Hematopoietic multipotent progenitor cell (in vitro differentiated cells): ENCODE measurements at places on chromosomes 2 and 18.

- no peak for DNase-seq
These were observed 140.7 kb upstream of the ALKAL2 start for GRCh38 chr2:428591-428990.

DNA sequence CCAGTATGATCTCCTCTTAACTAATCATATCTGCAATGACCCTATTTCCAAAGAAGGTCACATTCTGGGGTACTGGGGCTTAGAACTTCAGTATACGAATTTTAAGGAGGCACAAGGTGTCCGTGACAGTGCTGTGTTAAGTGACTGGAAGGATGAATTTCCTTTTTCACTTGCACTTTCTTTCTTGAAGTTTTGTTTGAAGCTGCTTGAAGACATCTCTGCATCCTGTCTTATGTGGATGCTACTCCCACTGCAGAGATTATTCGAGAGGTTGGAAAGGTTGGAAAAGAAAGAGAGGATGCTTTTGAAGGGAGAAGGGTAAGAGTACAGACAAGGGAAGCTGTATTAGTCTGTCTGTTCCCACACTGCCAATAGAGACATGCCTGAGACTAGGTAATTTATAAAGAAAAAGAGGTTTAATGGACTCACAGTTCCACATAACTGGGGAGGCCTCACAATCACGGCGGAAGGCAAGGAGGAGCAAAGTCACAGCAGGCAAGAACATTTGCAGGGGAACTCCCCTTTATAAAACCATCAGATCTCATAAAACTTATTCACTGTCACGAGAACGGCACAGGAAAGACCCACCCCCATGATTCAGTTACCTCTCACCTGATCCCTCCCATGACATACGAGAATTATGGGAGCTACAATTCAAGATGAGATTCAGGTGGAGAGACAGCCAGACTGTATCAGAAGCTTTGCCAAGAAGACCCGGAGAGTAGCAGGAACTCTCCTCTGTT is 3.6 kb upstream of the RNF144A start:
- no peak for DNase-seq

GRCh38 chr2:179297927-179298326 is 33.3 kb upstream of the SESTD1 start:
- DNase-seq, result no peak

DNA sequence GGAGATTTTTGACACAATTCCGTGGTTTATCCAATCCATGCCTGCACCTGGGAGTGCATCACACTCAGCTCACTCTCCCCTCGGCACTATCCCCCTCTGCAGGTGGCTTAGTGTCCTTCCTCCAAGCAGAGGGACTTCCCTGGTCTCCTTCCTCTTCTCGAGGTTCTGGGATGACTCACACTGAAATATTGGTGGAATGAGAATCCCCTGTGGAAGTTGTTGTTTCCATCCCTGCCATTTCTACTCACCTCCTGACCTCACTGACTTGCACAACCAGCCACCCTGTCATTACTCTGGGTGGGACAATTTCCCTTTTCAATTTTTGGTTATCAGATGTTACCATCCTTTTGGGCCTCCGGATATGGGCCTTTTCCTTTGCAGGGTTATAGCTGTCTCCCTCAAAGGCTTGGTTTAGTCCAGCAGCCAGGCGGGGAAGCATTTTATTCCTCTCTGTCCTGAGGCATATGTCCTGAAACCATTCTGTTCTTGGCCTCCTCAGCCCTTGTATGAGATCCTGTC is 59.9 kb downstream of the PTPRM start:
- no peak for DNase-seq

DNA sequence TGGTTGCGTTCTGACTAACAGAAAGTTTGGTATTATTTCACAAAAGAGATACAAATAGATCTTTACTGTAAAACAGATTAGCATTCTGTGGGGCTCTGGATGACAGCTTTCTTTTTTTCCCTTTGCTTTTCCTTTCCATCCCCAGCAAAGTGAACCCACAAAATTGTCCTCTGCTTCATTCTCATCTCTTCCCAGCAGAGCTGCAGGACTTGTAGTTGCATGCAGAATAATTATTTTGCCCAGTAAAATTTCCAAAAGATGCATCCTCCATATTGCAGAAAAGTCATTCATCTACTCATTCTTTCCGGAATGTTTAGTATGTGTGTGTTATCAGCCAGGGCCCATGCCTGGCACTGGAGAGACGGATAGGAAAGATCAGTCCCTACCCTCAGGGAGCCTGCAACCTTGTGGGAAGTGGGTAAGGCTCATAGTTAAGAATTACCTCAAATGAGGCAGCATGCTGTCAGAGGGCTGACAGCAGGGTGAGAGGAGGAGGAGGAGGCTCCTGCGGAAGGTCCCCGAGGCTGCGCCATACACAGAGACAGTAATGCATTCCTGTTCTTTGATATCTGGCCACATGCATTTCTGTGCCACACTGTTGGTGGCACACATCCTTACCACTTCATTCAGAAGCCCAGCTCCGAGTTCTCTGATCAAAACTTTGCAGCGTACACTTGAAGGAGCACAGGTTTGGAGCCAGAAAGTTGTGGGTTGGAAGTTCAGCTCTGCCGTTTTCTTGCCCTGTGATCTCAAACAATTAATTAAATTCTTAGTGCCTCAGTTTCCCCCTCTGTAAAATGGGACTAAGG is 225.4 kb downstream of the MYCN start:
- no peak for DNase-seq

GRCh38 chr2:109064660-109065390 is 64.2 kb upstream of the SH3RF3 start:
- no peak for DNase-seq

DNA sequence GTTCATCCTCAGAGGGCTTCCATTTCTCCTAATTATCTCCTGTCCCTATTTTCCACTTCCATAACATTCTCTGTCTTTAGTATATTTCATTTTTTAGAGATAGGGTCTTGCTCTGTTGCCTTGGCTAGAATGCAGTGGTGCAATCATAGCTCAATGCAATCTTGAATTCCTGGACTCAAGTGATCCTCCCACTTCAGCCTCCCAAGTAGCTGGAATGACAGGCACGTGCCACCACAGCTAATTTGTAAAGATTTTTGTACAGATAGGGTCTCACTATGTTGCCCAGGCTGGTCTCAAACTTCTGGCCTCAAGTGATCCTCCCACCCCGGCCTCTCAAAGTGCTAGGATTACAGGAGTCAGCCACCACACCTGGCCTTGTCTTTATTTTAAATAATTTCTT is 589.0 kb downstream of the ZEB2 start:
- no peak for DNase-seq

DNA sequence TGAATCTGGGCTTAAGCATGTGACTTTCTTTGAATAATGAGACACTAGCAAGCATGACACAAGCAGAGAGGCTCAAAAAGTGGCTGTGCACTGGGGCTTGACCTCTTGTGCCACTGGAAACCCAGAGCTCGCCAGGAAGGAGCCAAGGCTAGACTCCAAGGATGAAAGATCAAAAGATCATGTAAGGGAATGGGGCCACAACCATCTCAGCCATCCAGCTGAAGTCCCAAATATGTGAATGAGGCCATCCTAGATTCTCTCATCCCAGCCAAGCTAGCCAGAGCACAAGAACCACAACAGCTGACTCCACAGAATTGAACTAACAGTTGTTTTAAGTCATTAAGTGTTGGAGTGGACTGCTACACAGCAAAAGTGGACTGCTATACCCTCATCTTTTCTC is 288.1 kb downstream of the CCDC178 start:
- no peak for DNase-seq

GRCh38 chr2:135993421-135993820 is 8.0 kb upstream of the DARS1 start:
- DNase-seq, result no peak

DNA sequence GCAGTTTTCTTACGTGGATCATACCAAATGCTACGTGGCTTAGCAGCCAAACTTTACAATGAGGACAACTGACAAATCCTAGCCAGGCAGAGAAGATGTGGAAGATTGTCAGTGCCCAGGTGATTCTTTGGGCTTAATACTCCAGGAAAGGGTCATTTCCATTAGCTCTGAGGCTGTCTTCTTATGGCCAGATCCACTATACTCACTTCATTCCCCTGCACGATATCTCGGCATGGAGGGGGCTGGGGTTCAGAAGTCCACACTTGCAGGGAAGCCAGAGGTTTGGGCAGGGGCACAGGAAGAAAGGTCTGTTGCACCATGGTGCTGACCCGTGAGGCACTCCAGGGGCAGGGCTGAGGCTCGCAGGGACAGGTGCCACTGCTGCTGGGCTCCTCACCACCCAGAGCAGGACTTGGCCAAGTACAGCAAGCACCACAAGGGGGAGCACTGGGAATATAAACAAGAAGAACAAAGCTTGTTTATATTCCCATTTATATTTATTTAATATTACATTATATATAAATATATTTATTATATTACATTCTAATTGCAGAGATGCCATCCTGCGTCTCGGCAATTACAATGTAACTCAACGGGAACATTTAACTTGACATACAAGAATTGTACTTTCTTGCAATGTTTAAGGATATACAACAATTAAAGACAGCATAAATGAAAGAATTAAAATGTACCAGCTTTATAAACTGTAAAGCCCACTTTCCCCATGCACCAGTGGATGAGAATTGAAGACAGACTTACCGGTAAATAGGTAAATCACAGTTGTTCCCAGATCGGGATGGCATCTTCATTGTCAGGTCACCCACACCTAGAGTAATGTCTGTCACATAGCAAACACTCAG is 27.2 kb downstream of the CLUL1 start:
- DNase-seq, result no peak

GRCh38 chr2:238042090-238042489 is 18.7 kb upstream of the SCLY start:
- DNase-seq, result no peak

- no peak for DNase-seq
These were observed 27.3 kb downstream of the INO80C start for GRCh38 chr18:35470435-35470834.

GRCh38 chr2:37809931-37810570 is 115.0 kb upstream of the RMDN2 start:
- DNase-seq, result no peak

DNA sequence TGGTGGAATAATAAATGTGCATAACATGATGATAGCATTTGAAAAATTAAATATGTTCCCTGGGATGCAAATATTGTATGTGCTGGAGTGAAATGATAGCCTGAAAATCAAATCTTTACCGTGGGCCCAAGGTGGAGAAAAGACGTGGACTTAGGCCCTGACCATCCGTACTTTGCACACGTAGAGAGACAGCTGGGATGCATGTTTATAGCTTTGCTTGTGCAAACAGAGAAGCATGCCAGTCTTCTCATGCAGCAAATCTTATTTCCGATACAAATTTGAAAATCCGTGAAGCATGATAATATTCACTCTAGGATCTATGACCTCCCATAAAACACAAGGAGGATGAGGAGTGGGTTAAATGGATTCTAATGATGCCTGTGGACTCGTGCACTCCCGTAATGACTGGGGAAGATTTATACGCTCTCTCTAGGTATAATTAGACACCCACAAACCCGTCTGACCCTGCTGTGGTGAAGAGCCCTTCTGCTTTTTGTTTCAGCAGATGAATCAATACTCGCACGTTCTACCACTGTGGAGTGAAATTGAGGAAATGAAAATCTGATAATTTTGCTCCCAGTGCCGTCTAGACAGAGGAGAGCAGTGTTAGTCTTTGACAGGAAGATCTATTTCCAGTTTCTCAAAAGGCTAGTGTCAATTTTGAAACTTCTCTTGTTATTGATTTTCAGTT is 810.3 kb upstream of the SALL3 start:
- no peak for DNase-seq

DNA sequence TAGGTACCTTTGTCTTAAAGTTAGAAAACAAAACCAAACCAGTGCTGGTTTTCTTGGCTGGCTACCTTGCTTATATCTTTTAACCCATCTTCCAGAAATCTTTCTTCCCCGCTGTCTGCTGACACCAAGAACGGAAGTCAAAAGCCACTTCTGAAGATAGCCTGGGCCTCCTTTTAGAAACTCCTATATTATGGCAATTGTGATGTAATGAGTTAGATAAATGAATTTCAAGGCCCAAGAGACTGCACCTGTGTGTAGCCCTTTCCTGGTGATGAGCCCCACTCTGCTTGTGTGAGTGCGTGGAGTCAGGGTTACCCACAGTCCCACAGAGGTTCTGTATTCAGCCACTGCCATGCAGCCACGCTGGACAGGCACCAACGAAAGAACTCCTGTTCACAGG is 60.7 kb downstream of the ARMC9 start:
- DNase-seq, result no peak

- DNase-seq, result no peak
These were observed 325.8 kb upstream of the REG3G start for GRCh38 chr2:78699696-78700095.

DNA sequence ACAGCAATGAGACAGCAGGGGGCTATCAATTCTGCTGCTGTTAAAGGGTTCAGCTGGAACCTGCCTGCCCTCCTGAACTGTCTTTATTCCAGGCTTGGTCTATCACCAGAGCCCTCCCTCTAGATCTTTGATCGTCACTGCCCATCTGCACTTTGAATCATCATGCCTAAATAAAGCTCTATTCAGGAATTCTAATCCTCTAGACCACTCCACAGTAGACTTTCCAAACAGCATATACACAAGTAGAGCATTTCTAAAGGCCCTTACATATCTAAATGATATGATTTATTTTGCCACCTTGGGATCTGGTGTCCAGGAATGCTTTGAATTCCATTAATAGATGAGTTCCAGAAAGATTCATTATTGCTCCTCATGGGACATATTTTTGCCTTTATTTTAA is 542.1 kb upstream of the SYT4 start:
- DNase-seq, result no peak

- DNase-seq, result no peak
These were observed 4.8 kb downstream of the ITGA4 start for GRCh38 chr2:181462033-181462432.

DNA sequence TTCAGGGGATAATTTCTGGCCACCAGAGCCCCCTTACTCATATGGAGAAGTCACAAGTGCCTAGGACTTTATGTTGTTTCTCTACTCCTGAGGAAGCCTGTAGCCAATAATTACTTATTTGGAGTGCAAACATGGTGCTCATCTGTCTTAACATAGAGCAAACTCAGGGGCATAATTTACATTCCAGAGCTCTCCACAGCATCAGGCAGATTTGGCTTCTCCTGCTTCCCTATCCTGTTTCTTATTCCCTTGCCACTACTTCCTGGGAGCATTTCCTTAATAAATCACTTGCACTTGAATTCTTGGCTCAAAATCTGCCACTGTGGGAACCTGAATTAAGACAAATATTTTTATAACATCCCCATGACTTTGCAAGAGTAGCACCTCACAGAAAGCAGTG is 960.9 kb downstream of the SOCS6 start:
- no peak for DNase-seq

GRCh38 chr2:141201016-141201565 is 929.7 kb downstream of the LRP1B start:
- DNase-seq, result no peak
